ENCODE measurements at places on chromosomes 4 and X.

DNA sequence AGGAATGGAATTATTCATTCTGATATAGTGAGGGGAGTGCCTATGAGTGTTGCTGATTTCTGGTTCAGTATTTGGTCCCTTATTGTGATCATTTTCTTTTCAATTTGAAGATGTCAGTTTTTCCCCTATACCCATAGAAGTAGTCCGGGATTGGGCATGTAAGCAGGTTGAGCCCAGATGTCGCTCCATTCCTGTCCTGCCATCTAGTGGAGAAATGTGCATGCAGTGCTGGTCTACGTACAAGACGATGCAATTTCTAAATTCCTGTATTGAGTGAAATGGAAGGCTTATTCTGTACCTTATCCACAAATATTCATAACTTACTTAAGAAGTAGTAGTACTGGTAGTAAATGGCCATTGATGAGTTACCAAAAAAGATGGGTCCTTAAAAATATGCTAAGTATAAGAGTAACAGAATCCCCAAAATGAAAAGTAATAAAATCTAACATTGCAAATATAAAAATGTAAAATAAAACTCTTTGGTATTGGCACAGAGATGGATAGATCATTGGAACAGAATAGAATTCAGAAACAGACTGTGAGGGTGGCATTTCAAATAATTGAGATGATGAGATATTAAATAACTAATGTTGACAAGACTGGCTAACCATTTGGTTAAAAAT is 60.9 kb downstream of the UGT8 start:
- DNase-seq = no peak

DNA sequence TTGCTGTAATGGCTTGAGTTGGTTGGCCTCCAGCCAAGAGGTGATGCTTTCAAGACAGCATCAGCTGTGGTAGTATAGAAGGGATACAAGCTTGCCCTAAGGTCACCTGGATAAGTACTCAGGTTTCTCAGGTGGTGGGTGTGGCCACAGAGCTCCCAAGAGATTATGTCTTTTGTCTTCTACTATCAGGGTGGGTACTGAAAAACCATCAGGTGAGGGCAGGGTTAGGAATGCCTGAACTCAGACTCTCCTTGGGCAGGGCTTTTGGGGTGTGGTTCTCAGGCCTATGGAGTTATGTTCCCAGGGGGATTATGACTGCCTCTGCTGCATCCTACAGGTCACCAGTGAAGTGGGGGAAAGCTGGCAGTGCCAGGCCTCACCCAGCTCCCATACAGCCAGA is 654.6 kb upstream of the GALNT7 start:
- no peak for DNase-seq

DNA sequence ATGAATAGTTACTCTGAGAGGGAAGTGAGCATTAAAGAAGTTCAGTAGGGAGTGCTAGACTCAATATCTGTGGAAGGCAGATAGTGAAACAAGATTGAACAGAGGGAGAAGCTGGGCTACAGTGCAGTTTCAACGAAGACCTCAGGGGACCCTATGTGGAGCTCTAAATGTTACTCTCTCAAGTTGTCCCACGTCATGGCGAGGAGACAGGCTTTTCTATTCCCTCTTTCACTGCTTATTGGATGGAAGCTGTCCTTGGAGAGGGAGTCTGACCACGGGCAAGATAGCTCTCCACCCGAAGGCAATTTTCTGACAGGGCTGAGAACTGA is 42.3 kb upstream of the CCSER1 start:
- DNase-seq = no peak

GRCh38 chr4:176841711-176842112 is 49.0 kb upstream of the VEGFC start:
- no peak for DNase-seq

DNA sequence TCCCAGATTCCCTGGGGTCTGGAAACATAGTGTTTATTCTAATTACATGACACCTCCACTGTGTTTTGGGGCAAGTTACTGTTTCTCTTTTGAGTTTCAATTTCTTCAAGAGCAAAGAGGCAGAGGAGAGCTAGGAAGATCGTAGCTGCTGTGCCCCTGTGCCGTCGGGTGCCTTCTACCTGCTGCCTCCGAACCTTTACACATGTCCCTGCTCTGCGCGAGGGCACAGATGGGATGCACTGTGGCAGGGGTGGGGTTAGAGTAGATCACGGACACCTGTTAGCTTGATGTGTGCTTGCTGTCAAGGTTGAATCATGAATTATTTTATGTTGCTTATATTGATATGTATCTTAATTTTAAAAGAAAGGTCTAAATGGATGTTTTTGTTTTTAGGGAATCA is 71.1 kb upstream of the MSANTD1 start:
- no peak for DNase-seq

DNA sequence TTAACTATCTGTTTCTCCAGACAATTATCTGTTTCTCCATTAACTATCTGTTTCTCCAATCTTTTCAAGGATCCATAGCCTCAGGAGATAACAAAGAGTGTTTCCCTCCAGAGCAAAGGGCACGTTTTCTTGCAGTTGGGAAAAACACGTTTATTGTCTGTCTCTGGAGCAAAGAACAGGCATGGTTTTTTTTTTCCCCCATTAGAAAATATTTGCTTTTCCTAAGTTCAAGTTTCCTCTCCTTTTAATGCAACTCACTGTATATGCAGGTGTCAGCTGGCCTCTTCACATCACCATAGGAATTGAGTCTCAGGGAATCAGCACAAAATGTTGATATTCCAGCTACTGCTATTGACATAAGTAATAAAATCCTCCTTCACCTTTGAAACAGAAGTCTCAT is 984.4 kb downstream of the RAB28 start:
- no peak for DNase-seq

DNA sequence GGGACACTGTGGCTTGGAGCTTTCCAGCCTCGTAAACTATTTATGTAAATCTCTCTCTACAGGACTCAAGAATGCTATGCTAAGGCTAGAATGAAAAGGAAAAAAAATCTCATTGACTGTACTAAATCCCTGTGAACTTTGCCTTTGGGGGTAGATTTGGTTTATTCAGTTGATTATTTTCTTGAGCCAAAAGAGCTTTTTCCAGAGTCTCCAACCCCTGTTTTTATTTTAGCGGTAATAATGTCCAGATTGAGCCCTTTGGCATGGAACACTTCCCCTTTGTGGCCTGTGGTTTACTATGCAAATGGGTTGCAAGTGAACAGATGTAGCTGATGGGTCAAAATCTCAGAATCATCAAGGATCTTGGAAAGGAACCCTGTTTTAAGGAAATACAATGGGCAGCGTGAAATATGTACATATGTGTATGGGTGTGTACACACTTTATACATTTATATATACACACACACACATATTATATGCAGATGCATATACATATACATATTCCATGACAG is 72.9 kb downstream of the FAM9B start:
- DNase-seq = no peak

- DNase-seq = no peak
Observed at GRCh38 chr4:15526924-15527592, 57.4 kb downstream of the CC2D2A start.

- DNase-seq = no peak
Observed at GRCh38 chr4:105586638-105587328, 34.4 kb downstream of the ARHGEF38 start.

- no peak for DNase-seq
Observed at GRCh38 chrX:9829308-9830267, 43.4 kb downstream of the SHROOM2 start.

DNA sequence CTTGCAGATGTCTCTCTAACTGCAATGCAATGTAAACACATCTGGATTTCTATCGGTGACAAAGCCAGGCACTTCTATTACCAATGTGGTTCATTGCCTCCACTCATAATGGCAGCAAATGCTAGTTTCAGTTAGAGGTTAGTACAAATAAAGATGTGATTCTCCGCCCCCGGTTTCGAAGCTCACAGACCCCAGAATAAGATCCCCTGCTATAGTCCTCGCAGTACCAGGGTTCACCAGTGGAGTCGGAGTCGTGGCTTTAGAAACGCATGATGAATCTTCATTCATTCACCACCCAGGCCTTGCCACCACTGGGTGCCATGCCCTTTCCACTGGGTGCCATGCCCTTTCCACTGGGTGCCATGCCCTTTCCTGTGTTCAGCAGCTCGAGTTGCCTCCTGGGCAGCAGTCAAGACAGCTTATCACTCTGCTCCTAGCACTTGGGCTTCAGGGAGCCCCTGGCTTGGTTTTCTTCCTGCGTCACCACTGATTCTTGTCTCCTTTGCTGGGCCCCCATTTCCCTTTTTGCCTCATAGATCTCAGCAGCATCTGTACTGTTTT is 3.5 kb upstream of the NAA10 start:
- DNase-seq = no peak

DNA sequence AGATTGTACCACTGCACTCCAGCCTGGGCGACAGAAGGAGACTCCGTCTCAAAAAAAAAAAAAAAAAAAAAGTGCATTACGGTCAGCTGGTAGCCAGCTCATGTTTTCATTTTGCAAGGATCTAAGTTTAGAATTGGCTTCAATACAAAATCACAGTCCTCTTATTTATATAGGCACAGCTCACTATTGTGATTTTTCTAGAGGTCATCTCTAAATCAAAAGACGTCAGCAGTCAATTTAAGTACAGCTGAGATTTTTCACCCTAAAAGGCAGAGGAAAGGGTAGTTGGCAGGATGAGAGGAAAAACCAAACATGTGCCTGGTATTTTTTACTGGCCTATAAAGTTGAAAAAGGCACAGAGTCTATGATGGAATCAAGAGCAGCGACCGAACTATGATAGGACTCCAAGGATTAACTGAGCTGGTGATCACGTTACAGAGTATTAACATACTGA is 30.8 kb downstream of the ASB5 start:
- DNase-seq = no peak

All from activated CD4-positive, alpha-beta T cell treated with anti-CD3 and anti-CD28 coated beads for 4 hours (primary cell).